HCT116 (cell line): ENCODE measurements at places on chromosomes 5 and 9. TPM values are rescaled to one million over a fixed set of nuclear protein-coding genes. Genes with fewer than 3 reads are reported as not detected.

Gene FAM221B
- not detected for total RNA-seq

- DNase-seq: no peak
These were observed 100.4 kb downstream of the NREP start for GRCh38 chr5:111656580-111656979.

DNA sequence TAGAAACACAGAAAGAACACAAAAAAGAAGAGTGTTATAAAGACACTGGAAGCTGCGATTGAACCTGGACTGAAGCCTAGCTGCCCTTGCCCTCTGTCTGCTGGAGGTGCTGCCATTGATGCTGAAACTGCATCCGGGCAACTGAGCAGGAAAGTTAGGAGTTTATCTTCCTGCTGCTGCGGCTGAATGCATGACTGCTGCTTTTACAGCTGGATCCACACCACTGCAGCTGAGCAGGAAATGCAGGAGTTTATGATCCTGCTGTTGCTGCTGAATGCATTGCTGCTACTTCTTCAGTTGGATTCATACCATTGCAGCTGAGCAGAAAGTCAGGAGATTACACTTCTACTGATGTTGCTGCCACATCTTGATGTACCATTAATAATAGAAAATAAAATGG lies 21.8 kb upstream of the JAKMIP2 start:
- DNase-seq: no peak

GRCh38 chr5:2569176-2569575 lies 182.3 kb downstream of the IRX2 start:
- DNase-seq: no peak
